ENCODE measurements at places on chromosomes 7 and 10.

- no peak for DNase-seq
Measured at GRCh38 chr10:126502441-126502840, 114.2 kb upstream of the ADAM12 start.

DNA sequence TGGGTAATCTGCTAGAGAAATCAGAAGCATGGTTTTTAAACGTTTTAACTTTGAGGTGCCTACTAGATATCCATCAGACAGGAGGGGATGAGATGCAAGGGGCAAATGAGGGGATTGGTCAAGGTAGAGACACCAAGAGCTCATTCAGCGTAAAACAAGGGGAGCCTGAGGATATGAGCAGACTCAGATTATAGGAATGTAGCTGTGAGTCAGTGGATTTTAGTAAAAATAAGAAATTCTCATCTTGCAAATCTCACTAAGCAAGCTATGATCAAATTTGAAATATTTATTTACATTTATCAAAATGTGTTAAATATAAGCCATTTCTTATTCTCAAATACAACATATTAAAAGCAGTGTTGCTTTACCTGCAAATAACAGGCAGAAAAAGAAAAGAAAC is 21.4 kb upstream of the TFEC start:
- DNase-seq, result no peak

DNA sequence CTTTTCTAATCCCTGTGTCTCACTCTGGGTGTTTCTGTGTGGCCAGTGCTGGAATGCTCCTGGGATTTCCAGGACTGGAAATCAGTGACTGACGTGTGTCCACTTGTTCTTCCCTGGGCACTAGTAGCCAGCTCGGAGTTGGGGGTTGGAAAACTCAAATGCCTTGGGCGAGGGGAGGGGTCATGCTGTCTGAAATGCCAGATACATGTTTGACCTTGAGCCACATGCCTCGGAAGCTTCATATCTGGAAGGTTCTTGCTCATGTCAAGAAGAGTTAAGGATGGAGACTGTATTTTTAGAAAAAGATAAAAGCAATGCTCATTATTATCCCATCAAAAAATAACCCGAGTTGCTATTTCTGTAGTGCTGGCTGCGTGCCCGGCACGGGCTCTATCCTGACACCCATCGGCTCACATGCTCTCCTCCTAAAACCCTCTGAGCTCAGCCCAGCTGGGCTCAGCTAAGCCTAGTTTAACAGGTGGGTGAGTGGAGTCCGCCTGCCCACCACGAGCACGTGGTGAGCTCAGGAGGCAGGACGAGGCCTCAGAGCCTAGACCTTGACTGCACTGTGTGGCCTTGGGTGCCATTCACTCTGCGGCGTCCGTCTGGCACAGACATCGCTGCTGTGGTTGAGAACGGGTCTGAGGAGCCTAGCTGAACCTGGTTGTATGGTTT is 6.4 kb downstream of the DPYSL4 start:
- DNase-seq, result no peak

DNA sequence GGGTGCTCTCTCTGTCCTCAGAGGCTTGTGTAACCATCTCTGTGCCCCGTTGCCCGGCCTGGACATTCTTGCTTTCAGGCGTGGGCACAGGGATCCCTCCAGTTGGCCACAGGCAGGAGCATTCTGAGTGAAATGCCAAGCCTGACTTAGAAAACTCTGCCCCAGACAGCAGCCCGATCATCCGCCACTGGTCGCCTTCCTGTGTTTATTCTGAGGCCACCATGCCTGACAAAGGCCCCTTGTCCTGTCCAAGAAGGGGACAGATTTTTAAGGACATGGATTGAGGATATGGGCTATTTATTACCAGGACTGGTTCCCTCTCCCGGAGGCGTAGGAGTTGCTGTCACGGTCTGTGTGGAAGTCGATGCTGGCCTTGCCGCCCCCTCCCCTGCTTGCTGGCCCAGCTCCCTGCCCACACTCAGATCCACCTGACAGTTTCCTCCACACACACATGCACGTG is 54.3 kb downstream of the SPOCK2 start:
- no peak for DNase-seq

DNA sequence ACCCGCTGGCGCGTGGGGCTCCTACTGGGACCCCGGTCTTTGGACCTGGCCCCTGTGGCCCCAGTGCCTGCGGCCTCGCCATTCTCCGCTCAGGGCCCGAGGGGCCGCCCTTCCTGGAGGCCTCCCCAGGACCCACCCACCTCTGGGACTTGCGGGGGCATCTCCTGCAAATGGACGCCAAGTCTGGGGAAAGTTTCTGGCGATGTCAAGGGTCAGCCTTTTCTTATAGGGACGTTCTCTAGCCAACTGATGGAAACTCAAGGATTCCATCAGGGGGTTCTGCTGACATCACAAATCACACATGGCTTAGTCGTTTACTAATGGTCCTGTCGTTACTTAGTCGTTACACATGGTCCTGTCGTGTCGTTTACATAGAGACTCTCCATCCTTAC is 57.7 kb upstream of the RHOBTB1 start:
- DNase-seq, result no peak
